ENCODE measurements at places on chromosomes 2 and 18. TPM values are rescaled to one million over a fixed set of nuclear protein-coding genes. Genes with fewer than 3 reads are reported as not detected.

GRCh38 chr2:158046121-158046880 lies 55.4 kb upstream of the UPP2 start:
- no peak for DNase-seq

DNA sequence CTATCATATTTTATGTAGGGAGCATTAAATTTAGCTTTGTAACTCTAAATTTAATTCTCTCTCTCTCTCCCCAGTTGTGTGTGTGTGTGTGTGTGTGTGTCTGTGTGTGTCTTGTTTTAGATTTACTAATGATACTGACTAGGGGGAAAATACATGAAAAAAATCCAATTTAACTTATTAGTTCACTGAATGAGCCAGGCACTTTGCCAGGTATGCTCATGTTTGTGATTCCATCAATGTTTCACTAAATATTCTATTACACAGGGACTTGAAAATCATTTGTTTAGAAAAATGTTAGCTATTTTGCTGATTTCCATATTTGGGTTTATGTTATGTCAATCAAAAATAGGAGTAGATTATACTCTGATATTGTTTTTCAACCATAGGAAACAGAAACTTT lies 203.7 kb upstream of the ZNF804A start:
- no peak for DNase-seq

DNA sequence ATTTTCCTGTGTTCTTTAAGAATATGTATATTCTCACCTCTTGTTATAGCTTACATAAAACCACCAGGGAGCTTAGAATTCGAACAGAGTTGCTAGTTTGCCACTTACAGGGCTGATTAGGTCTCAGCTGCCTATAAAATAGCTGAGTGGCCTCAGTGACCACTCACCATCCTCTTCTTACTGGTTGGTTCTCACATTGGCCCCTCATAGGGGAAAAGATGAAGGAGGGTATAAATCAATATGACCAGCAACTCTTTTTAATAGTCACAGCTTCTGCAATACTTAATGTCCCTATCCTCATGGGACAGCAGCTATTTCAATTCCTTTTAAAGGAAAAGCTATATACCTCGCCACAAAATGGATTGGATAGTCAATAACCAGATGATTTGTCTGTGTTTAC lies 199.4 kb upstream of the CDH20 start:
- DNase-seq = no peak

DNA sequence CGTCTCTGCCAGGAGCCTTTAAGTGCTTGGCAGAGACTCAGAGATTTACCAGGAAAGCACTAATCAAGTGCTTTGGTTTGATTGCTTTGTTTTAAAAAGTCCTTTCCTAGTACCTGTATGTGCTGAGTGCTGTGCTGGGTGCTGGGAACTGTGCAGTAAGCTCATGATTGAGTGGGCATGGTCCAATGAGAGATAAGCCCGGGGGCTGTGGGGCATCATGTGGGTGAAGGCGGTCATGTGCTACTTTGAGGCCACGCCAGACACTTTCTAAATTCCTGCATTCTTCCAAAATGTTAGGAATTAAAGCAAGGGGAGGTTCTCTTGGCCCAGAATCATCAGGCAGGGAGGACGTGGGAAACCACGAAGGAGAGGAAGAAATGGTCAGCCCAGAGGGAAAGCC lies 109.0 kb downstream of the ACAA2 start:
- DNase-seq = no peak

GRCh38 chr2:85253890-85254289 lies 73.9 kb downstream of the TGOLN2 start:
- no peak for DNase-seq

GRCh38 chr2:167192833-167193232 lies 304.6 kb downstream of the XIRP2 start:
- no peak for DNase-seq

DNA sequence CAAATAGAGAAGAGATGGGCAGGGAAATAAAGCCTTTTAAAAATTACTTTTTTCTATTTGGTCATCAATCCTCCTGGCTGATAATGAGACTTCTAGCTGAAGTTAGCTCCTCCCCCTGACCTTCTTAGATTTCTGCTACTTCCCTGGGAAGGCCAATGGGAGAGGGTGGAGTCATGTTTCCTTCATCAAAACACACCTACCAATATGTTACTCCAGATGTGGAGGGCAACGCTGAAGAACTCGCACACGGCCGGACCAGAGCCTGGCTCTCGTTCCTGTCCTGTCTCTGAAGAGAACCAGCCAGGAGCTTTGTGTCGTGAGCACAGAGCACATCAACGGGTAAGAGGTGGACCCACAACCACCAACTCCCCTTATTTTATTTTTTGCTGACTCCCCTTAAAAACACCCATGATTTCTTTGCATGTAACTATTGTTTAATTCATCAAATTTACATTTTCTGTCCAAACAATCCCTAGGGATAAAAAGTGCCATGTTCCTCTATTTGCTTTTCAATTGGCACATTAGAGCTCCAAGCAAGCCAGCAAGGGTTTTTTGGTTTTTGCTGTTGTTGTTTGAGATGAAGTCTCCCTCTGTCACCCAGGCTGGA lies 94.9 kb downstream of the ADD2 start:
- peak; percentile 20 for DNase-seq

GRCh38 chr2:207692206-207693065 lies 19.0 kb upstream of the CCNYL1 start:
- DNase-seq = peak; percentile 72

DNA sequence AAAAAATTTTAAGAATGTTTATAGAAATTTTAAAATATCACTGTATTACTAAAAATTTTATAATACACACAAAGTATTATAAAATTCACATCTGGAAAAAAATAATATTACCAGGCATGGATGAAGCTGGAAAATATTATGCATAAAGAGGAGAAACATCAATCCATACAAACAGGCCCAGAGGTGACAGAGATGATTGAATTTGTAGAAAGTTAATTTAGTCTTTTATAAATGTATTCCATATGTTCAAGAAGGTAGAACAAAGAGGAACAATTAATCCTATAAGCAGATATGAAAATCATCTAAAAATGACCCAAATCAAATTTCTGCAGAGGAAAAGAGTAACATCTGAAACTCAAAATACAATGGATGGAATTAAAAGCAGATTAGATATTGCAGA lies 605.2 kb upstream of the CELF4 start:
- DNase-seq = no peak

DNA sequence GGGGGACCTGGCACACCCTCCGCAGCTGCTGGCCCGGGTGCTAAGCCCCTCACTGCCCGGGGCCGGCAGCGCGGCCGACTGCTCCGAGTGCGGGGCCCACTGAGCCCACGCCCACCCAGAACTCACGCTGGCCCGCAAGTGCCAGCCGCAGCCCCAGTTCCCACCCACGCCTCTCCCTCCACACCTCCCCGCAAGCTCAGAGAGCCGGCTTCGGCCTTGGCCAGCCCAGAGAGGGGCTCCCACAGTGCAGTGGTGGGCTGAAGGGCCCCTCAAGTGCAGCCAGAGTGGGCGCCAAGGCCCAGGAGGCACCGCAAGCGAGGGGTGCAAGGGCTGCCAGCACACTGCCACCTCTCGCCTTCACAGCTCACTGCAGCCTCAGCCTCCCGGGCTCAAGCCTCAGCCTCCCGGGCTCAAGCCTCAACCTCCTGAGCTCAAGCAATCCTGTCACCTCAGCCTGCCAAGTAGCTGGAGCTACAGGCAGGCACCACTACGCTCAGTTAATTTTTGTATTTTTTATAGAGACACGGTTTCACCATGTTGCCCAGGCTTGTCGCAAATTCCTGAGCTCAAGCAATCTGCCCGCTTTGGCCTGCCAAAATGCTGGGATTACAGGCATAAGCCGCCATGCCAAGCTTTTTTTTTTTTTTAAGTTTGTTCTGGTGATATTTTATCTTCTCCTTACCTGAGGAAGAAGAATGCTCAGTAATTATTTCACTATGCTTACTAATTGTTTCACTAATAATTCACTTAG lies 71.7 kb upstream of the CDCA7 start:
- no peak for DNase-seq

- no peak for DNase-seq
Measured at GRCh38 chr18:49071317-49071716, 120.6 kb upstream of the SMAD7 start.

DNA sequence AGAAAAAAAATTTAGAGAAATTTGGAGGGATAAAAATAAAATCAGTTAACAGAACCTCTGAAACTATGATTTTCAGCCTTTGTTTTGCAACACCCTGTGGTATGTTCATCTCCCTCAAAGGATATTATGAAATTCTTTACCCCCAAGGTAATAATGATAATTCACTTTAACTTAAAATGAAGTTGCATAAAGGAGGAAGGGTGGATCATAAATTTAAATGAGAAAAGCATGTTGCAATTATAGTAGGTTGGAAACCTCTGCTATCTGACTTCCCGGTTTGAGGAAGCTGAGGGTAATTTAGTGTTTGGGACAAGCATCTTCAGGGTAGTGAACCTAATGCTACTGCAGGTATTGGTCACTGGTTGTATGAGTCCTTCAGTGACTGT lies 102.9 kb downstream of the BABAM2 start:
- DNase-seq = no peak

- DNase-seq = no peak
Measured at GRCh38 chr2:98070081-98070480, 16.9 kb upstream of the VWA3B start.

GRCh38 chr2:96374211-96374951 lies 38.8 kb downstream of the NCAPH start:
- no peak for DNase-seq

- DNase-seq = no peak
Measured at GRCh38 chr2:172953411-172953810, 122.2 kb upstream of the MAP3K20 start.

DNA sequence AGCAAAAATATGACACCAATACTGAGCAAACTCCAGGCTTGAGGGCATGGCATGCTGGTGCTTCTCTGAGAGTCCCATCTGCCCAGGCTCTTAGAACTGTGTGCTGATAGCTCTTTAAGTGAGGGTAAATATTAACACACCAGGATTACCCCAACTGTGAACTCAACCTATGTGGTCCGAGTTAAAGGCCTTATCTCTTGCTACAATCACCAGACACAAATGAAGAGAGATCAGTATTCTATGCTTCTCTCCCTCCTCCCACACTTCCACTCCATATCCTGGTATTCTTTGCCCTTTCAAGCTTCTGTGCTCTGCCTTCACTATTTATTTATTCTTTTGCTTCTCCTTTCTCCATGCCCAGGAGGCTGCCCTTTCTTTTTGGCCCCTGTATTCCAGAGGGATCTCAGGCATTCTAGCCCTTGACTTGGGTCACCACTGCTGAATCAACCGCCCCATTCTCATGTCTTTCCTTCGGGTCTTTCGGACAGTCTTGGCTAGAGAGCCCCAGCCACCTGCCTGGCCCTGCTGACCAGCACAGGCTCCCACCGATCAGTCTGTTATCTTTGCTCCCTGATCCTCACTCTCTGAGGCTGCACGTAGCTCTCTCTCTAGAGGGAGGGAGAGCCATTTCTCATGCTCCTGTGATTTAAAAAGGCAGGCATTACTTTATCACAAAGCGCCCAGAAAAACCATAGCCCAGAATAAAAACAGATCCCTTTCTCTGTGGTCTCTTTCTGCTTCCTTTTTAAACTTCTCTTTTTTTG lies 17.2 kb upstream of the HK2 start:
- peak; percentile 24 for DNase-seq

DNA sequence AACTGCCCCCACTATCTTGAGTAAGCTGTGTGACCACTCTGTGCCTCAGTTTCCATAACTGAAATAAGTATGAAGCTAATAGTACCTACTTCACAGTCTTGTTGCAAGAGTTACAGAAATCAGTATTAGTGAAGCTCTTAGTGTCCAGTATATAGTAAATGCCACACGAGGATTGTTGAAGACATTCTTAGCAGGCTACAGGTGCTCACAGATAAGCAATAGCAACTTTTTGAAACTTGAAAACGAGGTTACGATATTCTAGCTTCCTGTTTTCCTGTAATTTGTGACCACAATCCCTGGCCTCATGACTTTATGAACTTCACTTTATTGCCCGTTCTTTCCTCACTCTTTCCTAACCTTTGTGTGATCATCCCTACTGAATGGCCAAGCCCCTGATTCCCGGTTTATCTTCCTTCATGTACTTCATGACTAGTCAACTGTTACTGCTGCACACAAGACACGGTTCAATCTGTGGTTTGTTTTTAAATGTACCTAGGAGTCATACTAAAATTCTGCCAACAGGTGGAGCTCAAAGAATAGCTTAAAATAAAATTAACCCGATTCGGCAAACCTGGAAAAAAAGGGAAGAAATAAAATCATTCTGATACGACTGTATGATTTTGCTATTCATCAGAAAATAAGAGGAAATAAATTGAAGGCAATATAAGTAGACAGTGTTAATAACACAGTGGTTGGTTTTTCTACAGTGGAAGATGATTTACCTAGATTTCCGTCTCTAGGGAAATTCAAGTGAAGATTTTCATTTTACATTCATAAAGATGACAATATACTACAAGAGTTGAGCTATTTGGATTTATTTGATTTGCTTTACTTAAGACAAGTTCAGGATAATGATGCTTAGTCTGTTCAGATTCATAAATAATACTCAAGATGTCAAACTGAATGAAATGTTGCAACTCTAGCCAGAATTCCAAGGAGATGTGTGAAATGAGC lies 38.1 kb upstream of the STAT1 start:
- DNase-seq = peak; percentile 57

DNA sequence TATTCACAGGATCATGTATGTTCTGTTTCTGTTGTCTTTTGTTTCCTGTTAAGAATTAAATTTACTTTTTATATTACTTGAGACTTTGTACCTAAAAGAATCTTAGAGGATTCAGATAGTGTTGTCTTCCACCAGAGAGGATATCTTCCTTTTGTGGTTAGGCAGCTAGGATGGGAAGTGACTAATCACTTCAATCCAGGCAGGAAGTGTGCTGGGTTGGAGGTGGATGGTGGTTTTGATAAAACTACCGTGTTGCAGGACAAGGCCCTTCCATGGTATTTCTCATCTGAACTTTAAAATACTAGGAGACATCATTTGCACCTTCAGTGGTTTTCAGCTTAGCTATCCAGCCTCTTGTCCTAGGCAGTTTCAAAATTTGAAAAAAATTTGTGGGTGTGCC lies 728.6 kb upstream of the CDH2 start:
- DNase-seq = no peak

DNA sequence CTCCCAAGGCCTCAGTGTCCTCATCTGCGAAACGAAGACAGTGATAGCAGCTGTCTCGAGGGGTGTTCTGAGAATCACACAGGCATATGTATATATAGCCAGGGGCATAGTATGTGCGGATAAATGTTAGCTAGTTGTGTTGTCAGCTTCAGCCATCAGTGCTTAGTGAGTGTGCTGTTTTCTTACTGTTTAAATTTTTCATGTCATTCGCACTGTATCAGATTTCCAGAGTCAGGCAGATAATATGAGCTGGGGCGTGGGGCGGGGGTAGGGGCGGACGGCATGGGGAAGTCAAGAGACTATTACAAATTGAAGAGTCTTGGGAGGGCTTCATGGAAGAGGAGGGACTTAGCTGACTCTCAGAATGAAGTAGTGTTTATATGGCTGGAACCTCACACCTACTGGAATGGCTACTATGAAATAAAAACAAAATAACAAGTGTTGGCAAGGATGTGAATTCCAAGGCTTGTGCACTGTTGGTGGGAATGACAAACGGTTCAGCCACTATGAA lies 7.0 kb downstream of the TRAPPC12 start:
- no peak for DNase-seq

GRCh38 chr2:191552066-191552465 lies 125.9 kb upstream of the NABP1 start:
- DNase-seq = no peak

- DNase-seq = no peak
Measured at GRCh38 chr2:15818318-15818753, 122.0 kb upstream of the MYCN start.

GRCh38 chr2:228527197-228527881 lies 345.9 kb upstream of the SPHKAP start:
- no peak for DNase-seq

The CREG2 gene
- total RNA-seq = not detected

The MALT1 gene
- 24.4 TPM for total RNA-seq

The ASB18 gene
- not detected for total RNA-seq

The EHBP1 gene
- 51.5 TPM for total RNA-seq

The RAD51AP2 gene
- total RNA-seq = 1.2 TPM

The CAPN14 gene
- total RNA-seq = 0.04 TPM

The GYPC gene
- total RNA-seq = 3.4 TPM
